ENCODE measurements at places on chromosomes 1 and 21.

GRCh38 chr1:44489481-44489880, 84.4 kb downstream of the RNF220 start:
- no peak for DNase-seq

- no peak for DNase-seq
Measured at GRCh38 chr1:54564312-54565112, 16.5 kb downstream of the ACOT11 start.

DNA sequence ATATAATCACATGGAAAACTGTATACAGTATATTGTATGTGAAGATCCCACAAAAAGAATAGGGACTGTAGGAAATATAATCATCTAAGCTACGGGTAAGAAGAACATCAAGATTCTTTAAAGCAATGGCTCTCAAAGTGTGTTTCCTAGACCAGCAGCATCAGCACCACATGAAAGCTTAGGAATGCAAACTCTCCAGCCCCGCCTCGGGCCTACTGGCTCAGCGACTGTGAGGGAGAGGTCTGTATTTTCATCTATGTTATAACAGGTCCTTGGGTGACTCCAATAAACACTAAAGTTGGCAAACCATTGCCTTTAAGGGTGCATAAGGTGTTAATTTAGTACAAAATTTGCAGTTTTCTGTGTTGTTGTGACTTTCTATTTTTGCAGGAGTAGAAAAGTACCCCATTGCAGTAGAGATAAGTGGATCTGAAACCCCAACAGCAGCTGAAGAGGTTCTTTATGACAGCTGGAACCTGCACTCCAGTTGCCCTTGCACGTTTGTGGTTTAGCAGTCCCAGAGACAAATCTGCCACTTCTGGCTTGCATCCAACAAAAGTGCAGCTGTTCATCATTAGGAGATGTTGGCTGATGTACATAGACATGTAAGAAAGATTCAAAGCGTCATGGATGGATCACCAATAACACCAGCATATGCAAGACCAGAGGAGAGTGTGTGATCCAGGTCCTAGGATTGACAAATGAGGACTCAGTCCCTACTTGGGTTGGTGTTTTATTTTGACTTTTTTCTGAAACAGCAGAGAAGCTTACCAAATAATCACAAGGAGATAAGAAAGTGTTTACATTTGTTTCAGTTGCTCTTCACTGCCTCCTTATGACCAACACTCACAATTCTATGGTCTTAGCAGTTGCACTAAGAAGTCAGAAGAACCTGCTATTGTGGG, 15.9 kb upstream of the IFNAR1 start:
- no peak for DNase-seq

DNA sequence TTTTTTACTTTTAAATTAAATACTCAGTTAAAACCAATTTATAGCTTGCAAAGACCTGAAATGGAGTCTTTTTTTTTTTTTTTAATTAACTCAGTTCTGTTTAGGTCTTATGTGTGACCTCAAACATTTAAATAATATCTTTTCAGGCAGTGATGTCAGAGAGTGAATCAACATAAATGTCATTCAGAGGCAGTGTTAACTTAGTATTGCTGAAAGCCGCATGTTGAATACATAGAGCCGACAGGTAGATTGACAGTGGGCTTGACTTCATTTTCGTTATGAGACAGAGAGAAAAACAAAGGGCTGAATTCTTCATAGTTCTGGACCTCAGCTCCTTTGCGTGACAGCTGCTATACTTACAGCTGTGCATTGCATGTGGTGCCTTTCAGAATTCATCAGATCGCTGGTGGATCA, 51.5 kb downstream of the PRDM2 start:
- DNase-seq: no peak

GRCh38 chr1:157658571-157658970, 42.0 kb downstream of the FCRL3 start:
- DNase-seq: no peak

GRCh38 chr1:48492392-48492791, 20.4 kb upstream of the SPATA6 start:
- peak; percentile 19 for DNase-seq

GRCh38 chr1:169078163-169078883, 28.2 kb upstream of the ATP1B1 start:
- no peak for DNase-seq

DNA sequence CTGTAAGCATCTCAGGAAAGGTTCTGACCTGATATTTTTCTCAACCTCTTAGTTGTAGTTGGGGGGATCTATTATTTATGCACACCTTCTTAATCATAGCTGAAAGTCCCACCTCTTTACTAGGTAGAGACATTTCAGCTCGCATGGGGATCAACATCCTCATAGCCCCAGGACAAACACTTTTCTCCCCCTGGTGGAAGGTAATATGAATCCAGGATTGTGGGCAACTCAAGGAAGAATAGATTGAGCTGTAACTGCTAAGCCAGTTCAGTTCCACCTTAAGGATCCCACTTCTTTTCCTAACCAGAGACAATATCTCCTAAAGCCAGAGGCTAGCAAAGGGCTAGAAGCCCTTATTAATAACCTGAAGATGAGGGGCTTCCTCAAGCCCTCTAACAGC, 25.4 kb upstream of the SMYD3 start:
- no peak for DNase-seq

DNA sequence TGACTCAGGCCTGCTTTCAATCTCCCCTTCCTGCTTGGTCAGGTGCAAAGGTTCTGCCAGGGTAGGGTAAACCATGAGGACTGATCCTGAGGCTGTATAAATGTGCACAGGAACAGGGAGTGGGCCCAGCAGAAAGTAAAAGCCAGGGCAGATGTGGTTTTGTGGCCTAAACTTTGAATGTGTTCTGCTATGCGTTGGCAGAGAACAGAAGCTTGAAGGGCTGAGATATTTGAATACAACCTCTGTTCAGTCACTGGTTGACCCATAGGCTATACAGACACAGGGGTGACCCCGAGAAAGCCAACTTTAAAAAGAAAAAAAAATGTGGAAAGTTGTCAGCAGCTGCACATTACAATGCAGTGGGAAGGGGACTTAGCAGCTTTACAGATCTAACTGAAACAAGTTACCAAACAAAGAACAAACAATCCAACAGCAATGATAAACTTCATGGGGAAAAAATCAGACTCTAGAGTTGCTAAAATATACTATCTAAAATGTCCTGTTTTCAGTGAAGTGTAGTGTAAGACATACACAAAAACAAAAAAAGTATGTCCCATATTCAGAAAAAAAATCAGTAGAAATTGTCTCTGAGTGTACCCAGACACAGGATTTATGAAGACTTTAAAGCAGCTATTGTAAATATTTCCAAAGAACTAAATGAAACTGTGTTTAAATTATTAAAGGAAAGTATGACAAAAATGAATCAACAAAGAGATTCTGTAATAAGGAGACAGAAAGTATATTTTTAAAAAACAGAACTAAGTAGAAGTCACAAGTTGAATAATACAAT, 216.1 kb downstream of the RPS6KC1 start:
- no peak for DNase-seq

- no peak for DNase-seq
Measured at GRCh38 chr1:242139442-242139841, 140.5 kb upstream of the MAP1LC3C start.

GRCh38 chr1:37479255-37480124, 5.1 kb downstream of the ZC3H12A start:
- DNase-seq: peak; percentile 92

DNA sequence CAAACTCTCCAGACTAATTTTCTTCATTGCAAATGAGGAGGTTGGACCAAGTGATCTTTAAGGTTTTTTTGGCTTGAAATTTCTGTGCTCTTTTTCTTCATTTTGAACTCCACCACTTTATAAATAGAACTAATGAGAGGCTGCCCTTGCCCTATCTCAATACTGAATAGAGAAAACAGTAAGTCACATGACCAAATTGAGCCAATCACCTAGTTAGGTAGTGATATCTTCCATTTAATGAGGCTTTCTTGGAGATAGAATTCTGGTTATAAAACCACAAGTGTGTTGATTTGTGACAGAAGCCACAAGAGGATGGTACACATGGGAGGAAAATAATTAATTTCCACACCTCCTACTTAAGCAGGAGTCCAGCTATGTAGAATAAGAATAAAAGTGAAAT, 263.4 kb upstream of the SNX7 start:
- DNase-seq: no peak

GRCh38 chr1:180248176-180248575, 18.1 kb downstream of the LHX4 start:
- DNase-seq: no peak

GRCh38 chr21:31713973-31714740, 17.8 kb downstream of the SCAF4 start:
- DNase-seq: no peak

DNA sequence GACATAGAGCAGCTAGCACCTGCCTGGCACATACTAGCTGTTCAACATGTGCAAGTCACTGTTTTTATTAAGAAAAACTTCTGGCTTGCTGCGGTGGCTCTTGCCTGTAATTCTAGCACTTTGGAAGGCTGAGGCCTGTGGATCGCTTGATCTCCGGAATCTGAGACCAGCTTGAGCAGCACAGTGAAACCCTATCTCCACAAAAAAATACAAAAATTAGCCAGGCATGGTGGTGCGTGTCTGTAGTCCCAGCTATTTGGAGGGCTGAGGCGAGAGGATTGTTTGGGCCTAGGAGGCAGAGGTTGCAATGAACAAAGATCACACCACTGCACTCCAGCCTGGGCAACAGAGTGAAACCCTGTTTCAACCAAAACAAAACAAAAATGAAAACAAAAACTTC, 27.7 kb upstream of the C8B start:
- no peak for DNase-seq

DNA sequence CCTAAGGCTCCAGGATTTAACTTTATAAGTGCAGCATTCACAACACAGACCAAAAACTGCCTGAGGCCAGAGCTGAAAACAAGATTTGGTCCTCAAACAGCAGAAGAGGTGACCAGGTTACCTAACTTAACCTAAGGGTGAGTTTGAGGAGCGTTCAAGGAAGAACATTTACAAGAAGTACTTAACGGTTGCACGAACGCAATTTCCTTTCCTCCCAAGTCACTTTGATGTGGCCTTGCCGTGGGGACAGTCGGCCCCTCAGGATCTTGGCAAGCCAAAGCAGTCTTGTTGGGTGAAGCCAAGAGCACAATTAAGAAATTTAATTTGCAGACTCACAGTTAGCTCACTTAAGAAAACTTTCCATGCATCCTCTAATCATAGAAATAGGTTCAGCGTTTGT, 202.6 kb upstream of the COA6 start:
- no peak for DNase-seq

- DNase-seq: no peak
Measured at GRCh38 chr1:169160845-169161495, 54.5 kb downstream of the ATP1B1 start.

GRCh38 chr1:106921186-106921585, 135.3 kb upstream of the PRMT6 start:
- DNase-seq: no peak

GRCh38 chr1:115428256-115428655, 90.2 kb upstream of the NGF start:
- no peak for DNase-seq

DNA sequence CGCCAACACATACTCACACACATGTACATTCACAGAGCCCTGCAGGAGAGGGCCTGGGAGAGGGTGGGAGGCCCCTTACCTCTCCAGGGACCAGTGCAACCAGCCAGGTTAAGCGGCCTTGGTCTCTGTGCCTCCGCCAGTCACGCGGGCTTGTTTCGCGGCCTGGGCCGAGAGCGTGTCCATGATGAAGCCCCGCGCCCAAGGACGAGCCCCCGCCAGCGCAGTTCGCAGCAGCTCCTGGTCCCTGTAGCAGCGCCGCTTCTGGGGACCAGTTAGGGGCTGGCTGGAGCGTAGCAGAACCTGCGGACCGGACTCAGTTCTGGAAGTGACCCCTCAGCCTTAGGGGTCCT, 7.3 kb upstream of the FAM167B start:
- no peak for DNase-seq

GRCh38 chr1:162383091-162383490, 1.6 kb downstream of the C1orf226 start:
- no peak for DNase-seq

- DNase-seq: no peak
Measured at GRCh38 chr1:229254910-229255541, 15.9 kb upstream of the RAB4A start.

GRCh38 chr1:101325144-101325543, 88.3 kb downstream of the S1PR1 start:
- DNase-seq: no peak

- no peak for DNase-seq
Measured at GRCh38 chr1:93516164-93516563, 68.2 kb downstream of the FNBP1L start.

Measured in psoas muscle (tissue), 8 donors.